ENCODE measurements at places on chromosomes 7 and 10.

DNA sequence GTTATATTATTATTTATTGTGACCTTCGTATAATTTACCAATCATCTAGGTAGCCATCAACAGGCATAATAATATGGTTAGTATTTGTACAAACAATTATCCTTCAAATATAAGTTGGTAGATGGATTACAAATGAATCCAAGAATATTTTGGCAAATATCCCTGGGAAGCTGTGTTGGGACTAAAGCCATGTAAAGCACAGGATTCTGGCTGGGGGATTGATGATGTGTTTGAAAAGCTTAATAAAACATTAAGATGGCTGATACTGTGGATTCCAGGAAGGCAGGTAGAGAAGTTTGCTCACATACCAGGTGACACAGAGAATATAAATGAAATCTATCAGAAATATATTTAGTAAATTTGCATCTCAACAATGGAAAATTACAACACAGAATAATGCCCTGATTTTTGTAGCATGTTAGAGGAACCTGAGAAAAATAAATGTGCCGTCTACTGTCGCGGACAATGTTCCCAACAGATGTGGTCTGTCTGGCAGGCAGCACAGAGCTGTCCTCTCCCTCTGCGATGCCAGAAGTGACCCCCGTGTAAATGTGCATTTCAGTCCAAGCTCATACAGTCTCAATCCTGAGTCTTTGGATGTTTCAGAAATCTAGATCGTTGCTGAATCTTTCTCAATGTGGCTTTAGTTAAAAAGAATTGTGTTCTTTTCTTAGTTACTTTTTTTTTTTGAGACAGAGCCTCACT is 125.0 kb downstream of the TEX36 start:
- DNase-seq: no peak

- no peak for DNase-seq
These were observed 35.0 kb downstream of the HDAC9 start for GRCh38 chr7:18530224-18531179.

DNA sequence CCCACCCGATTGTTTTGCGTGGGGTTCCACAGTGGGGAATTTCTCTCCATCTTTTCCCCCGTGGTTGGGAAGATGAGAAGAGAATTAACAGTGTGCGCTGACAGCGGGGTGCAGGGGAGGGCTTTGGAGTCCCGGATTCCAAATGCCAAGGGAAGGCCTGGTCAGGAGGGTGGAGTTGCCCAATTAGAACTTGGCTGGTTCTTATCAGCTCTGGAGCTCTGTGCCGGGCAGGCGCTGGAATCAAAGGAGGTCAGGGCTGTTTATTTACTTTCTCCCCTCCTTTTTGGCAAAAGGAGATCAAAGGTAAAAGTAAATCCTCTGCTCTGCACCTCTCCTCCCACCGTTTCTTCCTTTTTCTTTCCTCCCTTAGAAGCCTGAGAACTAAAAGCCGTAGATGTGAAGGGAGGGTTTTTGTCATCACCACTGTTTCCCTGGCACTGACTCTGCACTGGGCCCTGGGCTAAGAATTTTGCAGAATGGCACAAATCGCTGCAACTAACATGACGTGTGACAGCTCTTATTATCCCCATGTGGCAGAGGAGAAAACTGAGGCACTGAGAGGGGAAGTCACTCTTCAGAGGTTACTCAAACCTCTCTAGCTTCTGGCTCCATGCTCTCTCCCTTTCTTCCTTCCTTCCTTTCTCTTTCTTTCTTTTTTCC is 95.2 kb upstream of the ZNF716 start:
- no peak for DNase-seq

GRCh38 chr7:27677912-27678612 is 15.4 kb upstream of the HIBADH start:
- no peak for DNase-seq

GRCh38 chr10:114816308-114816707 is 5.3 kb upstream of the FHIP2A start:
- no peak for DNase-seq

GRCh38 chr10:132291826-132292225 is 15.9 kb downstream of the STK32C start:
- no peak for DNase-seq

GRCh38 chr7:55534916-55535590 is 37.2 kb downstream of the VOPP1 start:
- no peak for DNase-seq

DNA sequence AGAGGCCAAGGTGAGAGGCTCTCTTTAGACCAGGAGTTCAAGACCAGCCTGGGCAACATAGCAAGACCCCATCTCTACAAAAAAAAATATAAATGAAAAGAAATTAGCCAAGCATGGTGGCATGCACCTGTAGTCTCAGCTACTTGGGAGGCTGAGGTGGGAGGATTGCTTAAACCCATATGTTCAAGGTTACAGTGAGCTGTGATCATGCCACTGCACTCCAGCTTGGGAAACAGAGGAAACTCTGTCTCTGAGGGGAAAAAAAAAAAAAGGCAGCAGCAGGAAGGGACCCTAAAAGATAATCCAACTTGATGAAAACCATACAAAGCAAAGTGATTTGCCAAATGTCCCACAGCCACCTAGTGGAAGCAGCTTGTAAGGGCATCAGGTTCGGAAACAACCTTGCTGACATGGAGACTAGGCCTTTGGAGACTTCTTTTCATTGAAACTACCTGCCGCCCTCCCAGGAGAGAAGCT is 15.6 kb upstream of the PBLD start:
- DNase-seq: peak; percentile 39

DNA sequence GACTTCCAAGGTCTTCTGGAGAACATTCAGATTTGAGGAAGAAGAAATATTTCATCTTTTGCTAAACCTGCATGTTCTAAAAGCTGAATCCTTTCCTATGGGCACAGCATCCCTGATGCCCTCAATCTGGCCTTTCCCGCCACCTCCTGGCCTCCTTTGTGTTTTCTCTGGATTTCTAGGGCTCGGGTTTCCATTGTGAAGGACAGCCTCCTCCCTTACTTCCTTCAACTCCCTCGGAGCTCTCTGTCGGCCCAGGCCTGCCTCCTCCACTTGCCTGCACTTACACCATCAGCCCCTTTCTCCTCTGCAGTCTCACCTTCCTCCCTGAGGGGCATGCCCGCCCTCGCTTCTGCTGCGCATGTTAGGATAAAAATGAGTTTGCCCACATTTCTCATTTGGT is 75.4 kb downstream of the WIPF3 start:
- DNase-seq: no peak

DNA sequence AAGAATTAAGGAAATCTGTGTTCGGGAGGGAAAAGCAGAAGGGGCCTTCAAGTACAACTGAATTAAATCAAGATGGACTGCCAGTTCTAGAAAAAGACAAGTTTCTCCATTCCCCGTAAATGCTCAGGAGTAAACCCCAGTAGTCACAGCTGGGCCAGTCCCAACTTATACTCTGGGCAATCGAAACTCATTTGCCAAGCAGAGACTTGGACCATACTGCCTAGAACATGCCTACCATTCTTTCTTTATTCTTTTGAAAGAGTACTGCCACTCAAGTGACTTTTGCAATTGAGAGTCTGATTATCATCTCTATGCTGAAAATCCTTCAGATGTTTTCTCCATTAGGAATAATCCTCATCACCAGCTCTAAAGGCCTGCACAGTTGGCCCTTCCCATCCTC is 21.4 kb downstream of the RPP30 start:
- DNase-seq: no peak
